G401 (cell line): ENCODE measurements at places on chromosomes 6 and 20. TPM values are rescaled to one million over a fixed set of nuclear protein-coding genes. Genes with fewer than 3 reads are reported as not detected.

- peak; percentile 26 for DNase-seq
Observed at GRCh38 chr6:44219053-44219814, 2.5 kb downstream of the MYMX start.

DNA sequence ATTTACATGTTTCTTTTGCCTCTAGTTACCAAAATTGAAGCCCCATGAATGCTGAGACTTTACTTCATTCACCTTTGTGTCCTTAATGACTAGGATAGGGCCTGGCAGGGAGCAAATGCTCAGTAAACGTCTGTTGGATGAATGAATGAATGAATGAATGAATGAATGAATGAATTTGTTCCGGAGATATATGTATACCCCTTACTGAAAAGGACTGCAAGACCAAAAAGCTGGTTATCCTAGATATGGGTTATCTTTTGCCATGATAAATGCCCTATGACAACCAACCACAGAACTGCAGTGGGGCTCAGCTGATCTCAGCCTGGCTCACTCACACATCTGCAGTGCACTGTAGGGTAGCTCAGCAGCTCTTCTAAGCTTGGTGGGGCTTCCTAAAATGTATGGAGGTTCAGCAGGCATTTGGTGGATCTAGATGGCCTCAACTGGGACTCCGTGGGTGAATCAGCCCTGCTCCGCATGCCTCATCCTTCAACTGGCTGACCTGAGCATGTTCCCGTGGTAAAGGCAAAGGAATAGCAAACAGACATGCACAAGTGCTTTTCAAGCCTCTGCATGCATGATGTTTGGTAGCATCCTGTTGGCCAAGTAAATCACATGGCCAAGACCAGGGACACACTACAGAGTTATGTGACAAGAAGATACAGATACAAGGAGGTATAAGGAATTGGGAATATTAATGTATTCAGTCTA lies 378.7 kb upstream of the SOX4 start:
- DNase-seq: no peak

GRCh38 chr6:31058128-31058894 lies 48.0 kb downstream of the MUC22 start:
- DNase-seq: peak; percentile 27

GRCh38 chr6:120671519-120671918 lies 662.8 kb downstream of the TBC1D32 start:
- DNase-seq: no peak

DNA sequence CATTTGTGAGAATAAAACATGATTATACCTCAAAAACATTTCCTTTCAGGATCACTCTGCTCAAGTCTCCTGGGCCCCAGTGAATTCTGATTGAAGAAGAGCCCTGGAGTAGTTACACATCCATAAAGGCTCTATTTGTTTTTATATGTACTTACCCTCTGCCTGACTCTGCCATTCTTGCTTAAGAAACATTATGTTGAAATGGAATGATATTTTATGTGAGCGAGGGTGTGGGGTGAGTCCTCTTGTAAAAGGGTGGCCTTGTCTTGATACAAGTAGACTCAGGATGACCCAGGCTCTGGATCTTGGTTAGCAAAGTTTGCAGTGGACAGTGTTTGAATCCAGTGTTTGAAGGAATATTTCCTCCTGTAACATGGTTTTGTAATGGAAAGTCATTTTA lies 215.4 kb upstream of the PREP start:
- DNase-seq: no peak

DNA sequence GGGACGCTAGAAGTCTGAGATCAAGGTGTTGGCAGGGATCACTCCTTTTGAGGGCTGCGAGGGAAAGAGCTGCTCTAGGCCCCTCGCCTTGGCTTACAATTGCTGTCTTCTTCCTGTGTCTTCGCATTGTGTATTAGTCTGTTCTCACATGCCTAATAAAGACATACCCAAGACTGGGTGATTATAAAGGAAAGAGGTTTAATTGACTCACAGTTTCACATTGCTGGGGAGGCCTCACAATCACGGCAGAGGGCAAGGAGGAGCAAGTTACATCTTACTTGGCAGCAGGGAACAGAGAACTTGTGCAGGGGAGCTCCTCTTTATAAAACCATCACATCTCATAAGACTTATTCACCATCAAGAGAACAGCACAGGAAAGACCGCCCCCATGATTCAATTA lies 102.5 kb upstream of the ASF1A start:
- no peak for DNase-seq

DNA sequence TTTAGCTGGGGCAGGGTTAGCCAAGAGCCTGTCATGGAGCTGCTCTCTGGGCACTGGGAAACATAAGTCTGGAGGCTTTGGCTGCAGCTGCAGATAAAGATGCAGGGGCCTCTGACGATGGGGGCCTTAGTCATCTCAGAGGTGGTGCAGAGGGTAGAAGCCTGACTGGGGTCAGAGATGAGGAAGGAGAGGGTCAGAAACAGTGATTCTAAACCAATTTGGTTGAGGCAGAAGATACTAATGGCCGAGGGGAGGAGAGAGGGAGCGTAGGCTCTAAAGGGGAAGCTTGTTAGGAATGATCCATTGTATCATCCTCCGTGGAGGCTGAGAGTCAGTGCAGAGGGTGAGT lies 33.8 kb downstream of the PLEKHG1 start:
- DNase-seq: no peak

Gene SYCP2
- 5.0 and 8.6 TPM in 2 replicates for total RNA-seq

Gene HLA-DRB5
- not detected in 2 replicates for total RNA-seq

Gene PGC
- total RNA-seq: not detected in 2 replicates

Gene UNC93A
- not detected in 2 replicates for total RNA-seq

Gene ASIP
- not detected in 2 replicates for total RNA-seq

Gene RBPJL
- total RNA-seq: not detected in 2 replicates

Gene MYBL2
- total RNA-seq: 28.0 and 36.1 TPM in 2 replicates

Gene CGA
- total RNA-seq: not detected in 2 replicates

Gene PCSK2
- not detected in 2 replicates for total RNA-seq

Gene NRSN1
- total RNA-seq: not detected in 2 replicates
